Brain (organoid and tissue), 16 donors: ENCODE measurements at places on chromosomes 1 and 21.

- no peak for DNase-seq
Measured at GRCh38 chr1:111576547-111576946, 43.0 kb upstream of the RAP1A start.

DNA sequence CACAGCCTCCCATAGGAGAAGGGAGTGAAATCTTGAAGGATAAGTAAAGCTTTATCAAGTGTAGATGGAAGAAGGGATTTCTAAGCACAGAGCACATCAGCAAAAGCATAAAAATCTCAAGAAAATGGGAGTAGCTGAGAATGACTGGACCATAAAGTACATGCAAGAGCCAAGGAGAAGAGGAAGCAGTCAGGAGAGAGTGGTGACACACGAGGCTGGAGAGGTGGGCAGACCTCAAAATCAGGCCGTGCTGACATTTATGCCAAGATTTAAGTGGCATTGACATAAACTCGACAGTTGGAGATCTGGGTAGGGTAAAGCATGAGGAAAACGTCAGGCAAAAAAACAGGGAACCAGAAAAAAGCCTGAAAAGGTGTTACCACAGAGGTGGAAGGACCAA is 62.3 kb downstream of the GFI1 start:
- DNase-seq, result no peak

- DNase-seq, result no peak
Measured at GRCh38 chr1:151718011-151718431, 1.4 kb upstream of the CELF3 start.

GRCh38 chr21:44969931-44970755 is 30.3 kb downstream of the SLX9 start:
- no peak for DNase-seq

DNA sequence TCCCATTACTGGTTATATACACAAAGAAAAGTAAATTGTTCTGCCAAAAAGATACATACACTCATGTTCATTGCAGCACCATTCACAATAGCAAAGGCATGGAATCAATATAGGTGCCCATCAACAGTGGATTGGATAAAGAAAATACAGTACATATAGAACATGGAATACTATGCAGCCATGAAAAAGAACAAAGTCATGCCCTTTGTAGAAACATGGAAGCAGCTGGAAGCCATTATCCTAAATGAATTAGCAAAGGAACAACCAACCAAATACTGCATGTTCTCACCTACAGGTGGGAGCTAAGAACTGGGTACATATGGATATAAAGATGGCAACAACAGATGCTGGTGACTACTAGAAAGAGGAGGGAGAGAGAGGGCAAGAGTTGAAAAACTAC is 132.6 kb downstream of the PLD5 start:
- DNase-seq, result no peak

DNA sequence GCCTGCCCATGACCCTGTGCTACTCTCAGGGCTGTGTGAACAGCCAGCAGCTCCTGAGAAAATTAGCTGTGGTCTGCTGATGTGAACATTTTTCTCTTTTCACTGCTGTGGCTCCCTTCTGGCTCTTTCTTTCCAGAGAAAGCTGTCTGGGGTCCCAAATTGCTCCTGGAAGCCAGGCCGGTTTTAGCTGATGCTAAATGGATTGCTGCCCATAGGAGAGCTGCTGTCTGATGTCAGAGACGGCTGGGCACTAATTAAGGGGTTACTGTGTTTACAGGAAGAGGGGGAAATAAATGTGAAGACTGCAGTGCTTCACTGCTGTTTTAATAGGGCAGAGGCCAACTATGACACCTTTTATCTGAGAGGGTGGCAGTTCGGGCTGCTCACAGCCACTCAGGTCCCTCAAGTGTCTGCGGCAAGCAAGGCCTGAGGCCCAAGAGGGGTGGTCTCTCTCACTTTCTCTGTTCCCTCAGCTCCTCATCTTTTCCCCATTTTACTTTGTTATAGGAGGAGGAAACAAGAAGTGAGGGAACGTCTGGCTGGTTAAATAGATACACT is 106.0 kb upstream of the GNG12 start:
- DNase-seq, result peak; percentile 44

DNA sequence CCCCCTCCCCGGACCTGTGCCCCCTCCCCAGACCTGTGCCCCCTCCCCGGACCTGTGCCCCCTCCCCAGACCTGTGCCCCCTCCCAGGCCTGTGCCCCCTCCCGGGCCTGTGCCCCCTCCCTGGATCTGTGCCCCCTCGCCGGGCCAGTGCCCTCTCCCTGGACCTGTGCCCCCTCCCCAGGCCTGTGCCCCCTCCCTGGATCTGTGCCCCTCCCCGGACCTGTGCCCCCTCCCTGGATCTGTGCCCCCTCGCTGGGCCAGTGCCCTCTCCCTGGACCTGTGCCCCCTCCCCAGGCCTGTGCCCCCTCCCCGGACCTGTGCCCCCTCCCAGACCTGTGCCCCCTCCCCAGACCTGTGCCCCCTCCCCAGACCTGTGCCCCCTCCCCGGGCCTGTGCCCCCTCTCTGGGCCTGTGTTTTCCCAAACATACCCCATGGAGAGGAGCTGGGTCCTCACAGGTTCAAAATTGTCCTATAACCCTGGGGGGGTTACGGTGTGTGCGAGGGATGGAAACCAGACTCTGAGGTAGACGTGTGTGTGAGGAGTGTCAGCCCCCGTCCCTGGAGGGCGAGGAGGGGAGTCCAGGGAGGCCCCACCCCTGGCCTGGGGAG is 47.6 kb upstream of the POFUT2 start:
- no peak for DNase-seq
